ENCODE measurements at places on chromosomes 11 and 22. TPM values are rescaled to one million over a fixed set of nuclear protein-coding genes. Genes with fewer than 3 reads are reported as not detected.

DNA sequence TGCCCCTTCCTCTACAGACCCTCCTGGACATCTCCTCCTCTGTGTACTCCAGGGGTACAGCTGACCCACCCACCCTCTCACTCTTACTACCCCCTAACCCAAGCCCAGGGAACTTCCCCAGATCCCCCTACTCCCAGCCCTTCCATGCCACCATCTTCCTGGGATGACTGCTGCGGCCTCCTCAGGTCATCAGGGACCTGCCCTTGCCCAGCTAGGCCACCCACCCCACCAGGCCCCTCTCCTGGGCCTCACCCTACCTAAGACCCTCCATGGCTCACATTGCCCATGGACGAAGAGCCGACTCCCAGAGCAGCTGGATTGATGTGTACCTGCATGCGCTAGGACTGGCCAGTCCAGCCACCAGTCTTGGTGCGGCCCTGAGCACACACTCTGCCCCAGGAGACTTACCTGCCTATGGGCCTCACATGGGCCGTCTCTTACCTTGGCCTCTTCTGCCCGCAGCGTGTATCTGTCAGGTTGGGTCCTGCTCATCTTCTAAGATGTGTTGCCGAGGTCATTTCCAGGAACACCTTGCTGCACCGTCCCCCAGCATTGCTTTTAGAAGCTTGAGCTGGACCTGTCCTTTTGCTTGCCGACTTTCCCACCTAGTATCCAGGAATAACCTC, 2.0 kb upstream of the CLDN5 start:
- no peak for DNase-seq

- DNase-seq = no peak
Observed at GRCh38 chr22:37160027-37160426, 10.3 kb upstream of the IL2RB start.

The C11orf21 gene
- total RNA-seq = not detected

DNA sequence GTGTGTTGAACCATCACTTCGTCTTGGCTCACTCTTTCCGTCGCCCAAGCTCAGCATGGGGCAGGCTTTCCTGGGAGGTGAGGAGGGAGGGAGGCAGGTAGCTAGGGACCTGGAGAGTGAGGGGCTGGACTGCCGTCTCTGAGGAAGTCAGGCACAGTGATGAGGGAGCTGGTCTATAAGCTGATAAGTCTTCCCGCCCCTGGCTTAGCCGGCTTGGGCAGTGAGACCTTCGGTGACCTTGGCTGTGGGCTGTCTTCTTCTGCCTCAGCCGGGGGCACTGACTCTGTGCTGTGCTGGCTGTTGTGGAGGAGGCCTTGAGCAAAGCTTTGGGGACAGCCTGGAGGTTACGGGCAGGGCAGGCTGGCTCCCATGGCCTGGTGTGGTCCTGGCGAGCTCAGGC, 18.7 kb downstream of the GNAZ start:
- no peak for DNase-seq

GRCh38 chr22:22812031-22812905, 75.3 kb upstream of the IGLL5 start:
- DNase-seq = no peak

- no peak for DNase-seq
Observed at GRCh38 chr11:127063241-127063640, 62.7 kb upstream of the KIRREL3 start.

GRCh38 chr11:11779975-11780374, 61.8 kb upstream of the USP47 start:
- DNase-seq = no peak

- no peak for DNase-seq
Observed at GRCh38 chr11:8178297-8178696, 9.5 kb upstream of the RIC3 start.

GRCh38 chr11:8368194-8368593, 104.5 kb upstream of the LMO1 start:
- DNase-seq = no peak

- peak; percentile 4 for DNase-seq
Observed at GRCh38 chr11:83938148-83938547, 652.0 kb upstream of the CCDC90B start.

DNA sequence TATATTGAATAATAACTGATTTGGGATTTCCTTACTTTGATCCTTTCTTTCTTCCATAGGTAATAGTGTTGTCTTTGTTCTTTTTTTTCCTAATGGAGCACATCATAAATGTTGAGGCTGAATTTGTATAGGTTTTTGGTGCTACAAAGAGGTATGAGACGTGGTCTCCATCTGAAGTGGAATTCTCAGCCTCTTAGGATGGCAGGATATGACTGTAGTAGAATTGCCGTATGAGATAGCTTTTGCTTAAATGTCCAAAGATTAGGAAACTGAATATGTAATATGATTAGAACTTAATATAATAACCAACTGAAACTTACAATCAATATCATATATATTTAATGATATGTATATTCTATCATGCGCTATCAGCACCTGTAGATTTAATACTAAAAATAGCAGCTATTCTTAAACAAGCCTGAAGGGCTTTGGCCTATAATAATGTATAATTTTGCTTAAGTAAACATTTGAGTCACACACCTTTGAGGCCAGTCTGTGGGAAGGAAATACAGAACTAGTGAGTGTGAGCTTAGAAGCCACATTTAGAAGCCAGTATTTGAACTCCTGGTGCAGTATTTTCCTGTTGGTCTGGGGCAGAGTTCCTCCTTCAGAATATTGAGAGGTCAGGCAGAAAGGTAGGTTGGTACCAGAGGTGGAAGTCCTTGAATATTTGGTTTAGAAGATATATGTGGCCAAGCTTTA, 62.6 kb downstream of the SWAP70 start:
- DNase-seq = no peak

GRCh38 chr11:68385128-68385527, 72.7 kb downstream of the LRP5 start:
- no peak for DNase-seq

DNA sequence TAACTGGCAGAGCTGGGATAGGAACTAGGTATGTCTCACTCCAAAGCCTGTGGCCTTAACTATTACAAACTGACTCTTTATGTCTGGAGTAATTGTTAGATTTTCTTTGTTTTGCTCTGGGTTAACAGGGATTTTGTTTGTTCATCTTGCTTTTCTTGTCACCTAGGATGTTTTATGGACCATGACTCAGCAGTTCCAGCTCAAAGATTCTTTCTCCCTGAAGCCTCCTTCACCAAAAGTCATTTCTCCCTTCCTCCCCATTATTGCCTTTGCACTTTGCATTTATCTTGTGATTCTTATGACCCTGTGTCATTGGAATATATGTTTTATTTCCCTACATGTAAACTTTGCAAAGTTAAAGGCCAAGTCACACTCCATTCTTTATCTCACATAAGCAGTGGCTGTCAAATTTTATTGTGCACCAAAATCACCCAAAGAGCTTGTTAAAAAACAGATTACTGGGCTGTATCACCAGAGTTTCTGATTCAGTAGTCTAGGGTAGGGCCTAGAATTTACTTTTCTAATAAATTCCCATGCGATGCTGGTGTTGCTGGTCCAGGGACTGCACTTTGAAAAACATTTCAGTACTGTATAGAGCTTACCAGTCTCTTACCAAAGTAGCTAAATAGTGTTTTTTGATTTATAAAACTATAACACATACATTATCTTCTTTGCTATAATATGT, 327.7 kb downstream of the DLG2 start:
- no peak for DNase-seq

DNA sequence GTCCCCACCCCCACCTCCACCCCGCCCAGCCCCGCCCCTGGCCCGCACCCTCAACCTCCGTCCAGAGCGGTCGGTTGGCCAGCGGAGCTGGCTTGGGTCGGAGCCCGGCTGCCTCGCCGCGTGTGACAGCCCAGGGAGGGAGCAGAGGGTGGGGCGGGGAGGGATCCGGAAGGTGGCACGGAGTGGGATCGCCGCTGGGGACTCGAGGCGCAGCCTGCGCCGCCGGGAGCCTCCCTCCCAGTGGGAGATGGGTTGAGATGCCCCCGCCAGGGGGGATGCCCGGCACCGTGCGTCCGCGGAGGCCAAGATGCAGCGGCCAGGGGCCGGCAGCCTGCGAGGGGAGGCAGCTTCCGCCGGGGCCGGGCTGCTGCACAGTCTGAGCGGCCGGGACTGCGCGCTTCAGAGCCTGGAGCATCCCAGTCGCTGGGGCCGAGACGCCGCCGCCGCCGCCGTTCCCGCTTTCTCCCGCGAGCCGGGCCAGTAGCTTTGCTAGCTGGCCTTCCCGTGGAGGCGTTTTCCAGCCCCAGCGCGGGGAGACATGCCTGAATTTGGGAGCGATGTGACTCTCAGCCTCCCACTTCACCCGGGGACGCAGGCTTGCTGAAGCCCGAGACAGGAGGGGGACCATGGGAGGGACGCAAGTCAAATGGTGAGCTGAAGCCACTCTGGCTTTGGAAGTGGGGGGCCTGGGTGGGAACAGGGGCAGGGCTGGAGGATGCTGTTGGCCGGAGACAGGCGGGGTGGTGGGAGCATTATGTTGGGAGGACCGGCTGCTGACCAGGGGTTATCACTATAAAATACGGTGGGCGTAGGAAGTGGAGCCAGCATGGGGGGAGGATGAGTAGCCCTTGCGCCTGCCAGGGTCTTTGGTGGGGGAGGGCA, 40.2 kb downstream of the DIXDC1 start:
- DNase-seq = no peak
